Left renal pelvis (tissue), 4 donors: ENCODE measurements at places on chromosomes 1 and 21. TPM values are rescaled to one million over a fixed set of nuclear protein-coding genes. Genes with fewer than 3 reads are reported as not detected.

DNA sequence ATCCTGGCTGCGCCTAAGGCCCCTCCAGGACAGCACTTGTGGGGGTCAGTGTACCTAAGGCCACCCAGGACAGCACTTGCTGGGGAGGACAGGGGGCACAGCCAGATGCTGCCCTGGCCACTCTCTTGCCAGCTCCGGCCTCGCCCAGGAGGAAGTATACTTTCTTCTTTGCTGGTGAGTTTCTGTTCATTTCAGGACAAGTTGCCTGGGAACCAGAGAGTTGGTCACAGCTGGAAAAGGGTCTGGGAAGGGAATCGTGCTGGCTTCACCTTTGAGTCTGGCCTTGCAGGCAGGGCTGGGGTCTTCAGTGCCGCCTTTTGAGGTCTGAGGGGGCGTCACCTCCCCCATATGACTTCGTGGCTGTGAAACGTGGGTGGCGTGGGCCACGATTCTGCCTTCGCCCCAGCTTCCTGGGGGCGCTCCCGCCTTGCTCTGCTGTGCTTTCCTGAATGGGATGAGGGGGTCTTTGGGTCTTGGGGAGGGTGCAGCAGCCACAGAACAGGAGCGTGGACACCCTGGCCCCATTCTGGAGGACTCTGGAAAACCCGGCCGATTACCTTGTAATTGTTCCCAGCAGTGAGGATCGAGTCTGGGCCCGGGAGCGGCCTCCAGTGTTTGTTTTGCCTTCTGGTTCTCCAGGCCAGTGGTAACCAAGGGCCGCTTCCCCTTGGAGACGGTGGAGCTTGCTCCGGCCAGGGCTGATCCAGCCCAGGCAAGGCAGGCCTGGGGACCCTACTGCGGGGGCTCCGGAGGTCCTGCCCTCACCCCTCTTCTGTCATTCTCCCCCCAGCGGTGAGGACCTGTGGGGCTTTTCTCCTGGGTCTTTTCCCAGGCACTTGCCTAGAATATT is 45.9 kb downstream of the SPSB1 start:
- DNase-seq = no peak

GRCh38 chr1:12163210-12163609 is 3.6 kb upstream of the TNFRSF1B start:
- no peak for DNase-seq

- no peak for DNase-seq
These were observed 53.9 kb downstream of the DUSP10 start for GRCh38 chr1:221687836-221688487.

GRCh38 chr21:15209224-15209623 is 144.4 kb upstream of the NRIP1 start:
- DNase-seq = no peak

DNA sequence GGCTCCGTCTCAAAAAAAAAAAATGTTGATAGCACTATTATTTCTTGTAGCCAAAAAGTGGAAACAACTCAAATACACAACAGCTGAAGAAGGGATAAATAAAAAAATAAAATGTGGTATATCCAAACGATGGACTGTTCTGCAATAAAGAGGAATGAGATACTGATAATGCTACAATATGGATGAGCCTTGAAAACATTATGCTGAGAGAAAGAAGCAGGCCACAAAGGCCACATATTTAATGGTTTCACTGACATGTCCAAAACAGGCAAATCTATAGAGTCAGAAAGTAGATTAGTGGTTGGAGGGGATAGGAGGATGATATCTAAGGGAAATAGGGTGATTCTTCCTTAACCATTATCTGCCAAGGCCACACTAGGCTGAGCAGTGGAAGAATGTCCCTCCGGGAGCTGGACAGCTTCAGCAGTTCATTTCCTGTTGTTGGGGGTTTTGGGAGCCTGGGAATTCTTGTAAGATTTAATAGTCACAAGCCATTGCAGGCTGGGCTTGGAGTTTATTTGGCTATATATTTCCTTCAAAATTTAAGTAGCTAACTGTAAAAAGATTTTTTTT is 53.5 kb downstream of the ST3GAL3 start:
- DNase-seq = no peak

DNA sequence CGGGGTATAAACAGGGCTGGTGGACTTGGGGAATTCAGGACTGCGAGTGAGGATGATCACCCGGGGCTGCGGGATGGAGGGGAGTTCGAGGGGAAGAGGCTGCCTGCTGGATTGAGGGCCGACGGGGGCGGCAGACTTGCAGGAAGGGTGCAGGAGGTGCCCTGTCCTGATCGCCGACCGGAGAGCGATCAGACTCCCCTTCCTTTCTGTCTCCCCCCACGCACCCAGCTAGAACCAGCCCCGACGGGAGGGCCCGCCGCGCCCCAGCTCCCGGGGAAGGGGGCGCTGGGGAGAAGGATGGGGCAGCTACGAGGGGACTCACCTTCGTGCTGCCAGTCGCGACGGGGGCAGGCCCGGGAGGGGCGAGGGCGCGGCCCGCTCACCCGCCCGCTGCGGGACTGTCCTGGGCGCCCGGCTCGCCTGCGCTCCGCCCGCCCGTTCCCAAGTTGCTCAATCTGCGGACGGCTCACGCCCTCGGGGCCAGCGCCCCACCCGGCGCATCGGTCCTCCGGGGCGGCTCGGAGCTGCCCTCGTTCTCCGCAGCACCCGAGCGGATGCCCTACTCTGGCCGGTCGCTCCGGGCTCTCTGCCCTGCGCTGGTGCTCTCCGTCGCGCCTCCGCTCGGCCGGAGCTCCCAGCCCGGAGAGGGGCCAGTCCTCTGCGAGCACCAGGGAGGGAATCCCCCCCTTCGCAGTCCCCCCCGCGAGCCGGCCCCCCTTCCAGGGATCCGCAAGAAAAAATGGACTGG is at the start of gene RSPO1:
TSS of gene RSPO1 (minus strand) at position 649 of the 748 bp plus-strand sequence. CDS start 5,231 bp downstream, outside the sequence.
- no peak for DNase-seq

The PCAT6 gene
- polyA plus RNA-seq = 6.7 TPM

The NT5C1A gene
- polyA plus RNA-seq = 1.7 TPM

The CTSK gene
- 35.0 TPM for polyA plus RNA-seq

The FCRLB gene
- polyA plus RNA-seq = 2.9 TPM

The ZMPSTE24 gene
- polyA plus RNA-seq = 74.8 TPM

DNA sequence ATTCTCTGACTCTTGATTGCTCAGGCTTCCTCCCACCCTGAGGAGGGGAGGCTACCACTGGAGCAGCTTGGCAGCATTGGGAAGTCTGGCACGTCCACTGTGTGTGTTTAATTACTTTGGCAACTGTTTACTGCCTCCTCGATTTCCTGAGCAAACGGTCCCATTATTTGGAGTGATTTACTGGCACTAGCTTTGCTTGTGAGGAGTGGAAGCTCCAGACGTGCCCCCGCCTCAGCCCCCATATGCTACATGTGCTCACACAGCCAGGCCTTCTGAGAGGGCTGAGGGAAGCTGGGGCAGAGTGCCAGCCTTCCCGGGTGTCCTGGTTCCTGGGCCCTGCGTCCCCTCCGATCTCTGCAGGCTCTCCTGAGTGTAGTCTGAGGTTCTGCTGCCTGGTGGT is 306.2 kb downstream of the PTPRU start:
- no peak for DNase-seq

The SH2D1B gene
- 0.19 TPM for polyA plus RNA-seq

DNA sequence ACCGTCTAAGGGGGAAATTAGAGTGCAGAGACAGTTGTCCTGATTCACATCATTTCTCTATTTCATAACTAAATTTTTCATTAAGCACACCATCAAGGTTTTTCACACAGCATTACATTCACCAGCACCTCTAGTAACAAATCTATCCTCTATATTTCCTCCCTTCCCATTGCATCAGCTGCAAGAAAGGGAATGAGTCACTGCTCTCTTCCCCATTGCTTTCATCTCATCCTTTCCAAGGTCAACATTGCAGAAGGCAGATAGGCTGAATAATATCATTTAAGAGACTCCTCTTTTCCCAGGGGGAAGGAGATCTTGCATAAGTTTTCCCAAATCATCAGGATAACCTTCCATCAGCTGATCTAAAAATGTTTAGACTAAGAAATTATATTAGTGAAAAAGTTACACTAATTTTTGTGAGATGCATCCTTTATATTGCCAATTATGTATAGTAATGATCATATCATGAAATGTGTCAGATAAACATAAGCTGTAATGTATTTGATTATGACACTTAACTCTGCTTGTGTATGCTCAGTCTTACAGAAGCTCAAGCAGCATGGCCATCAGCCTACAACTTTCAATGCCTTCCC is 4.3 kb downstream of the INTS7 start:
- no peak for DNase-seq

- DNase-seq = no peak
These were observed 19.8 kb downstream of the CD1D start for GRCh38 chr1:158200527-158200926.

The CTSE gene
- polyA plus RNA-seq = 0.29 TPM

The GBP1 gene
- 36.1 TPM for polyA plus RNA-seq

The UBE2U gene
- not detected for polyA plus RNA-seq

GRCh38 chr1:161185732-161186311 is 8.5 kb upstream of the B4GALT3 start:
- no peak for DNase-seq
